ENCODE measurements at places on chromosomes 6 and 20.

- peak; percentile 42 for DNase-seq
Observed at GRCh38 chr20:62631336-62632308, 10.7 kb upstream of the SLCO4A1 start.

- DNase-seq = no peak
Observed at GRCh38 chr20:8853805-8854338, 215.0 kb upstream of the PLCB4 start.

DNA sequence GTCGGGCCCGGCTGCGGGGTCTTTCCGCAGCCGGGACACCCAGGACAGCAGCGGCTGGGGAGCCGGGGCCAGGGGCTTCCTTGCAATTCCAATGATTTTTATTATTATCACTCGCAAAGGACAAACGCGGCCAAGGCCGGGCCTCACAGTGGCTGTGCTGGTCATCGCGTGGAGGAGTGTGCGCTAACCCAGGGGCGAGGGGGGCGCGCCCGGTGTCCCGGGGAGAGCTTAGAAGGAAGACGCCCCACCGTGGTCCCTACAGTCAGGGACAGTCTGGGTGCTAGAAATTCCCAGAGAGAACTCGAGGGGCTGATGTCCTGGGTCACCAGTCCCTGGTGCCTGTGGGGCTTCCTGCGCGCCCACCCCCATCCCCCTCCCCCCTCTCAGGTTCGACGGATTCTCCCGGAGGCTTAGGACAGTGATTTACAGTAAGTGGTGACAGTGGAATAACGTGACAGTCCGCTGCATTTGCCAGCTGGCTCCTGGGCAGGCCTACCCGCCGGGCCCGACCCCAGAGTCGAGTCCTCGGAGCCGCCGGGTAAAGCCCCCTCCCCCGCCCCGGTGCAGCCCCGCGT lies 9.5 kb downstream of the FOXC1 start:
- DNase-seq = no peak

DNA sequence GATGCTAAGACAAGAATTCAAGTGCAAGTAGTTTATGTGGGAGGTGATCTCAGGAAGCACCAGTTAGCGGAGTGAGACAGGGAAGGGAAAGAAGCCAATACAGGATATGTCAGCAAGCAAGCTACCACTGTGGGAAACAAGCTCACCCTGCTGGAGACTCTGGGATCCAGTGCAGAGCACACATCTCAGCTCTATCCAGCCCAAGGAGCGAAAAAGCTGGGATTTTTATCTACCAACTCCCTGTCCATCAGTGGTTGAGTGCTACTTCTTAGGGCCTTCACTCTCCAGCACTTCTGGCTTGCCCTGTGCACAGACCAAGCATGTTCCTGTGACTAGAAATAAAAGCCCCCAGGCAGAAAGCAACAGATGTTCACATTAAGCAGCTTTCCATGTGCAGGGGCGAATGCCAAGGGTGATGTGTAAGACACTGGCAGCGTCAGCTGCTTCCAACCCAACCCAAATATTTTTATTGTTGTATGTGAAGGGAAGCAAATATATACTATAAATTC lies 10.8 kb upstream of the RNF24 start:
- no peak for DNase-seq

DNA sequence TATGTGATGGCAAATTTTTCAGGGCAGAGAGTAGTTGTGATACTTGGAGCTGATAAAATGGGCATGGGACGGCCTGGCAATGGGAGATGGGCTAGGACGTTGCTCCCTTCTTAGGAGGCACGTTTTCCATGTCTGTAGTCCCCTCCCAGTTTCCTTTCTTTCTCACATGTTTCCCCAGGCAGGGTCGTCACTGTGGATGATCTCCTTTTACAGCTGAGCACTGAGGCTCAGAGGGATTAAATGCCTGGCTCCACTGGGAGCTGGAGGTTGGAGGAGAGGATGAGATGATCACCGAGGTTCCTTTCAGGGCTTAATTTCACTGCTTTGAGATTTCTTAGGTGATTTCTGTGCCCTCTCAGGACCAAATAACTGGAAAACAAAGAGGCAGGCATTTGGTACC lies 136.7 kb downstream of the SOBP start:
- DNase-seq = no peak

- DNase-seq = no peak
Observed at GRCh38 chr20:47456952-47457724, 44.5 kb upstream of the NCOA3 start.

DNA sequence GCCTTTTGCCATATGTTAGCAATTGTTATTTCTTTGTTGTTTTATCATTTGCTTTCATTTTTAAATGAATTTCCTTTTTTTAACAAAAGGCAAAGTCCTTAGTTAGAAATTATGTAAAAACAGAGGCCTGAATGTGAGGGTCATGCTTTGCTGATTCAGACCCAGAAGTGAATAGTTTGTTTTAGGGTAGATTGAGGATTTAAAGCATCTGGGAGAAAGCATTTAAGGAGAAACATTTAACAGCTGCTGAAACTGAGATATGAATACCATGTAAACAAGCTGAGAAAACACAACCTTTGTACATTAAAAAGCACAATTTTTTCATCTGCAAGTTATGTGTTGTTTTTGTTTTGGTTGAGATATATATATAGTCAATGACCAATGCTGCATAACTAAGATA lies 8.0 kb downstream of the HTR1B start:
- DNase-seq = no peak

GRCh38 chr6:110140650-110141049 lies 38.8 kb downstream of the WASF1 start:
- DNase-seq = no peak

GRCh38 chr6:143964674-143965081 lies 43.4 kb downstream of the PLAGL1 start:
- no peak for DNase-seq

- no peak for DNase-seq
Observed at GRCh38 chr20:56656632-56657031, 27.5 kb downstream of the TFAP2C start.

DNA sequence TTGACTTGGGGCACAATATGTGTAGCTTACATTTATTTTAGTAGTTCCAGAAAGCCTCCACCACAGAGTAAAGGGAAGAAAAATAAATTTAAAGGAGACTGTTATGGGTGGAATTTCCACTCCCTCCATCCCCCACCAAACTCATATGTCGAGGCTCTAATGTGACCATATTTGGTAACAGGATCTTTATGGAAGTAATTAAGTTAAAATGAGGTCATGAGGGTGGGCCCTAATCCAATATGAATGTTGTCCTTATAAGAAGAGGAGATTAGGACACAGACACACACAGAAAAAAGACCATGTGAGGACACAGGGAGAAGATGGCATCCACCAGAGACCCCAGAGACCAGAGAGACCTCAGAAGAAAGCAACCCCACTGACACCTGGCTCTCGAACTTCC lies 189.7 kb downstream of the EDN1 start:
- no peak for DNase-seq

- DNase-seq = no peak
Observed at GRCh38 chr20:61173961-61174725, 77.9 kb upstream of the CDH4 start.

GRCh38 chr6:38476141-38476540 lies 163.6 kb downstream of the BTBD9 start:
- no peak for DNase-seq

- no peak for DNase-seq
Observed at GRCh38 chr6:33927616-33928015, 123.8 kb upstream of the MLN start.

DNA sequence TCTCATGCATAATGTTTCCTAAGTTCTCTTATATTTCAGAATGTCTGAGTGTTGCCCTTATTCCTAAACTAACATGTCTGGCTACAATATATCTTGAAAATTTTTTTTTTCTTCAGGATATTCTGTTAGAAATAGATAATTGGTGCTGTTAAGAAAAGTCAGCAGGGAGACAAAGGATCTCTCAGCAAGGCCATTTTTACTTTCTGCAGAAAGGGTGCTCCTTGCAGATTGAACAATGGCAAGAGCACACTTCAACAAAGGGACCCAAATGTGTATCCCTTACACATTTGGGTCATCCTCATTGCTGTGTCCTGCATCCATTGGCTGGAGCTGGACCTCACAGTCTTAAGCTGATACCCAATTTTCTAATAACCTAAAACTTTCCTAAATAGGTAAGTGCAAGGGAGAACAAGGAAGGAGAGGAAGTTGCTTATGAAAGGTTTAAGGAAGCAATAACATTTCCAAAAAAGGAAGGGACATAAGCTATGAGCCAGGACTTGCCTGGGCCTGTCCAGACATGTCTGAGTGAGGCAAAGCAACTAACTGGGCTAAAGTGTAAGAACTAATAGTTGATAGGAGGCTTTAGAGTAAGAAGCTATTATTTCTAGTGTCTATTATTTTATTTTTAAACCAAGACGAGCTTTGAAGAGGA lies 429.6 kb downstream of the BCKDHB start:
- DNase-seq = no peak

- DNase-seq = peak; percentile 9
Observed at GRCh38 chr6:33772082-33772830, 16.7 kb downstream of the LEMD2 start.

DNA sequence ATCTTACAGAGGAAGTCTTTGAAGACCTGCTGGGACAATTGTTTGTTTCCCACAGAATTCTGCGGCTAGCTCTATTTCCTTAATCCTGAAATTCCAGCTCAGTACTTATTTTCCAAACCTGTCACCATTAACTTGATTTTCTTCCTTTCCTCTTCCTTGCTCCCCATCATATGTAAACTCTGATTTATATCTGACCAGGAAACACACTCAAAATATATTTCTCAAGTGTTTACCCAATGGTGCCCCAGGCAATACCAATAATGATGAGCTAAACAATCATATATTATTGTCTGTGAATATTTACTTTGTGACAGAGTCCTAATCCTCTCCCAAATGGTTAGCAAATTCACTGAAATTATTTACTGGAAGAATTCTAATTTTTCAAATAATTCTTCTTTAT lies 597.3 kb downstream of the PKHD1 start:
- no peak for DNase-seq

DNA sequence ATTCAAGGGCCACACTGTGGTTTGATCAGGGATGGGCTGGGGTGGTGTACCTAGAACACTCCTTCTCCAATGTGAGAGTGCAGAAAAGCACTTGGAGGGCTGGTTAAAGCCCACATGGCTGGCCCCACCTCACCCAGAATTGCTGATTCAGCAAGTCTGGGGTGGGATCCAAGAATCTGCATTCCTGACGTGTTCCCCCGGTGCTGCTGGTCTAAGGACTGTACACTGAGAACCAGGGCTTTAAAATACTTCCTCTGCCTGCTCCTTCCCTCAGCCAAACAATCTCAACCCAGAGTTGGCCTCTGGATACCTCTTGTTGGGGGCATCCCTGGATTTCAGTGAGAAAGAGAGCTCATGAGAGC lies 13.4 kb upstream of the OCSTAMP start:
- DNase-seq = no peak

DNA sequence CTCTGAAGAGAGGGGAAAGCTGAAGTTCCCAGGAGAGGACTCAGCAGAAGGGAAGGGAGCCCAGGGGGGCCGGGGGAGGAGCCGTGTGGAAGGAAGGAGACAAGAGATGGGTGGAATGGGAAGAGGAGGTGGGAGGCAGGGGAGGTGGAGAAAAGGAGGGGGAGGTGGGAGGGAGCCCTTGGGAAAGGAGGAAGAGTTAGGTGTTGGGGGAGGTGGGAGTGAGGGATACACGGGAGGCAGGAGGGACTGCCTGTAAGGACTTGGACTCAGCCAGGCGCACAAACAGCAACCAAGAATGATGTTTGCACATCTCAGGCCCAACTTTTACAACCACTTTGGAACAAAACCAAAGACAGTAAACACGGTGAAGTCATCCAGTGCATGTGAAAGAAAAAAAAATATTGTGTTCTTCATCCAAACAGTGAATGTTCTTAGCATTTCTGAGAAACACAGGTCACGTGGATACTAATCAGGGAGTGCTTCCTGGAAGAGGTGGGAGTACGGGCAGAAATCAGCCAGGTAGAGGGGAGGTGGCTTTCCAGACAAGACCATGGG lies 17.4 kb upstream of the LSM14B start:
- no peak for DNase-seq

GRCh38 chr6:165925474-165926156 lies 242.0 kb downstream of the TBXT start:
- no peak for DNase-seq

GRCh38 chr20:36845288-36845971 lies 30.5 kb upstream of the TLDC2 start:
- peak; percentile 59 for DNase-seq

DNA sequence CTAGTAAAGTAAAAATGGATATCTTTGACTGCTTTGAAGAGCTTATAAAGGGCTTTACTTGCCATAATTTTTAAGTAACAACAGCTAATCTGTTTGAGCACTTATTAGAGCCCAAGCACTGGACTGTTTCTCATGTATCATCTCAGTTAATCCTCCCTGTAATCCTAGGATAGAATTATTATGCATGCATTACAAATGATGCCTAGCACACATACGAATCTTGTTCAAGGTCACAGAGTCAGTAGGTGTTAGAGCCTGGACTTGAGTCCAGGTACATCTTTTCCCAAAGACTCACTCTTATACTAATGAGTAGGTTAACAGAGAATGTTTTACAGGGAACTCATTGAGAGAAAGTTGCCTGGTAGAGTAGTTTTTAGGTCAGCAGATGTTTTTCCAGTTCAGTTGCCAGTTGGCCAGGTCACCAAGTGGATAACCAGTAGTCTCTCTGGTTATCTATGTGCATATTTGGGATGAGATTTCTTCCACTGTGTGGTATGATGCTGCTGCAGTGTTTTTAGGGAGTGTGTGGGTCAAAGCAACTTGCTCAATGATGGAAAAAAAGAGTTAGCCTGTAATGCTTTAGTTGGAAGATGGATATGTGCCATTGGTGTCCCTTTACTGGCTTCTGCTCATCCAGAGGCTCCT lies 32.3 kb upstream of the LAMA4 start:
- DNase-seq = no peak

- no peak for DNase-seq
Observed at GRCh38 chr6:151772446-151772845, 35.0 kb upstream of the ESR1 start.

GRCh38 chr6:125951323-125951722 lies 5.2 kb upstream of the HINT3 start:
- DNase-seq = no peak

DNA sequence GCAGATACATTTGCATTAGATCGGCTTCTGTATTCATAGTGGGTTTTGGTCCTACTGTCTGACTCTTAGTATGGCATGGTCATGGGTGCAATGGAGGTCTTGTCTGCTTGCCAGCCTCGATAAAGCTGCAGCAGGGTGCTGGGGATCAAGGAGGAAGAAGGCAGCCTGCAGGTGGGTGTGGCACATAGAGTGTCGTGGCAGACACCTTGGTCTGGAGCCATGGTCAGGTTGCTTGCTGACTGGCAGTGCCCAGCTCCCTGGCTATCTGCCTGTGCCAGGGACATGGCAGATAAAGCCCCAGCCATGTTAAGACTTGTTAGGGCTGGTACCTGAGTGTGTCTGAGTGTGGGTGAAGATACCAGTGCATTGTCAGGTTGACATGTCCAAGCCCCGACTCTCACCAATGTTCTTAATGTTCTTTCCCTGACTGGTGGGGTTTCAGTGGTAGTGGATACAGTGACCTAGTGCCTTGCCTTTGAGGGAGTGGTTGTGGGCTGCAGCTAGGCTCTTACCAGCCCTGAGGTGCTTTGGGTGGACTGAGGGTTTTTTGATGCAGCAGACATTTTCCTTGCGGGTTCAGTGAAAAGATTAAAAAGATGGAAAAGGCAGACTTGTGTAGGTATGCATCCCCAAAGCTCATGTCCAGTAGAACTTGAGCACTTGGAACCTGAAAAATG lies 1.8 kb downstream of the FAM83D start:
- DNase-seq = no peak

- no peak for DNase-seq
Observed at GRCh38 chr6:17836293-17836692, 129.6 kb upstream of the NUP153 start.

Data from Right ventricle myocardium inferior (tissue), 1 donor.